ENCODE measurements at places on chromosomes 7 and 10. TPM values are rescaled to one million over a fixed set of nuclear protein-coding genes. Genes with fewer than 3 reads are reported as not detected.

DNA sequence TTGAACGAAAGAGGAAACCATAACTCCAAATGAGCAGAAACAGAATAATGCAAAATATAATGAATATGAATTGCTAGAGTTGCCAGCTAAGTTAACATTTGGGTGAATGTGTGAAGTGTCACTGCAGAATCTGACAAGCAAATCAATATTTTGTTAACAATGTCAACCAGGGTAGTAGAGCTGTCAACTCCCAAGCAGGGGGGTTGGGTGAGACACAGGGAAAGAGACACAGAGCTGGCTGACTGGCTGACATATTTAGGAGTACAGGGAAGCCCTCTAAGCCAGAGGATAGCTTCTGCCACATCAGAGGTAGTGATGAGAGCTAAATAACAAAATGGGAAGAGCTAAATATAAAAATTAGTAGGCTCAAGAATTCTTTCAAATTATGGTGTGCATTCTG lies 393.1 kb upstream of the KCND2 start:
- no peak overlapping the region for H3K27ac ChIP-seq
- DNase-seq = no peak
- H3K27me3 ChIP-seq = no peaks in the 10 kb centered on the region
- no peak overlapping the region for H3K4me3 ChIP-seq
- no peaks in the 10 kb centered on the region for H3K36me3 ChIP-seq
- no peaks in the 10 kb centered on the region for H3K4me1 ChIP-seq

Gene UPK3B
- 78.8 TPM for total RNA-seq

GRCh38 chr10:78209970-78210369 lies 176.3 kb downstream of the RPS24 start:
- no peak overlapping the region for H3K4me3 ChIP-seq
- no peak overlapping the region for H3K27ac ChIP-seq
- H3K27me3 ChIP-seq = no peaks in the 10 kb centered on the region

- no peak overlapping the region for H3K27ac ChIP-seq
- H3K4me1 ChIP-seq = no peaks in the 10 kb centered on the region
- DNase-seq = peak; percentile 48
- H3K27me3 ChIP-seq = no peaks in the 10 kb centered on the region
- H3K36me3 ChIP-seq = no peaks in the 10 kb centered on the region
- H3K4me3 ChIP-seq = no peak overlapping the region
Measured at GRCh38 chr10:116670706-116671105, 50.0 kb downstream of the PNLIPRP2 start.

- no peaks in the 10 kb centered on the region for H3K27me3 ChIP-seq
- no peaks in the 10 kb centered on the region for H3K36me3 ChIP-seq
- H3K4me1 ChIP-seq = no peaks in the 10 kb centered on the region
- H3K4me3 ChIP-seq = no peak overlapping the region
Measured at GRCh38 chr10:15632456-15633091, 87.1 kb downstream of the ITGA8 start.

- H3K27ac ChIP-seq = no peak overlapping the region
- H3K27me3 ChIP-seq = no peaks in the 10 kb centered on the region
- H3K36me3 ChIP-seq = no peaks in the 10 kb centered on the region
- H3K4me3 ChIP-seq = no peak overlapping the region
Measured at GRCh38 chr10:52940921-52941320, 168.3 kb upstream of the MBL2 start.

DNA sequence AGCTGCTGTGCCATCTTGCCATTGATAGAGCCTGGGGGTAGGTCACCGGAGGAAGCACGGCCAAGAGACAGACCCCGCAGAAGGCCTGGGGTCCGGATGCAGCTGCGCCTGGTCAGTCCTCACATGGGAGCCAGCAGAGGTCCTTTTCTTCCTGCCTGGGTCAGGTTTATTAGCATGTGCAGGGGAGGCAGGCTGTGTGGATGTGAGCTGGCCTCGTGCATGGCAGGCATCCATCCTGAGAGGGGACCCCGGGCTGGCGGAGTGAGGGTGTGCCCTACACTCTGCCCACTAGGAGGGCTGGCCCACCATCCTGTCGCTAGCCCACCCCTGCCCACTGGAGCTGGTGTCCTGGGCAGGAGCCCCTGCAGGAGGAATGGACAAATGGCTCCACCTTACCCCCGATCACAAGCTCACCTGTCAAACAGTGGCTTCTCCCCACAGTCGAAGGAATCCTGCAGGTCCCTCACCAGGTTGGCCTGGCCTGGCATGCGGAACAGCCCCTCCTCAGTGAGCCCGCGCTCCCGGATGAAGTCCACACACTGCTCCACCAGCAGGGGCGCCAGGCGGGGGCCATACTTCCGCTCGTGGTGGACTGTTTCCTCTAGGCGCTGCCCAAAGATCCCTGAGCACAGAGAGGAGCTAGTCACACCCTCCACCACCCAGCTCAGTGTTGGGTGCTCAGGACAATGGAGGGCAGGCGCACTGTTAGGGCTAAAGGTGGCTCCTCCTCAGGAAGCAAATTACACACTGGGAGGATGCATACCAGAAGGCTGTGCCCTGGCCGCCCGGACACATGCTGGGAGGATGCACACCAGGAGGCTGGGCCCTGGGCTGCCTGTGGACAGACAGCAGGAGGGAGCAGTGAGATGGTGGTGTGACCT lies 145.4 kb downstream of the ARHGAP22 start:
- H3K4me1 ChIP-seq = no peaks in the 10 kb centered on the region
- no peaks in the 10 kb centered on the region for H3K36me3 ChIP-seq
- no peak overlapping the region for H3K27ac ChIP-seq
- H3K27me3 ChIP-seq = no peaks in the 10 kb centered on the region
- peak; percentile 55 for DNase-seq
- H3K4me3 ChIP-seq = no peak overlapping the region

DNA sequence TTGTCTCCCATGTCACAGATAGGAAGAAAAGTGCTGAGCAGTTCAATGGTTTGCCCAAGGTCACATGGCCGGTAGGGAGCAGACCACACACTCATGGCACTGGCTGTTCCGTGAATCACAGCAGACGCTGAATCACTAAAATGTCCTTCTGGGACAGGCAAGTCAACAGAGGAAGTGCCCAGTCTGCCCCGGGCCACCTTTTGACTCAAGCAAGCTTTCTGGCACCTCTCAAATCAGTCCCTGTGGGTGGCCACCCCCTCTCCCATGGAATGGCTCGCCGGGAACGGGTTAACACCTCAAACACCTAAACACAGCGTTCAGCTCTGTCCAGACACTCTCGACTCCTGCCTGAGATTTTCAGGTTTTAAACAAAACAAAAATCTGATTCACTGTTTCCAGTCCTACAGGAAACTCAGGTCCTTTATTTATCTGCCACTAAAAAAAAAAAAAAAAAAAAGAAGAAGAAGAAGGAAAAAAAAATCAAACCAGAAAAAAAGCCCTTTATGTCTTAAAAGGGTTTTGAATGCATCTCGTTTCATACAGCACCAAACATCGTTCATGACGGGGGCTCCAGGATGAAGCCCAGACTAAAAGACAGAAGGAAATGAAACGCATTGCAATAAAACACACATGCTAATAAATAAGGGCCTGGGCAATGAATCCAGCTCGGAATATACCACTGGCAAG lies 15.5 kb downstream of the CARD11 start:
- no peaks in the 10 kb centered on the region for H3K27me3 ChIP-seq
- peaks cover 6% of the 10 kb centered on the region for H3K4me1 ChIP-seq
- no peak overlapping the region for H3K27ac ChIP-seq
- H3K4me3 ChIP-seq = no peak overlapping the region
- no peaks in the 10 kb centered on the region for H3K36me3 ChIP-seq
- peak; percentile 58 for DNase-seq

DNA sequence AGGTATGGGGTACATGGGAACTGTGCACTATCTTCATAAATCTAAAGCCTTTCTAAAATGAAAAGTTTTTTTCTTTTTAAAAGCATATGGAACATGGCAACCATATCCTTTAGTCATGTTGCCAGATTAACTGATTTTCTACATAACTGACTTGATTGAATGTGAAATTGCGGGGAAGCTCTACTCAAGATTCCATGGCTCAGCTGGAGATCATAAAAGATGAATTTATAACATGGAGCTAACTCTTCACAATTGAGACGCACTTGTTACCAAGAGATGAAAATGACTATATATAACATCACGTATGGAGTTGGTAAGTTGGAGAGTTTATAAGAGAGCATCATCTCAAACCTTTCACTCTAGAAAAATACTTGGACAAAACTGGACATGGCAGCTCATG lies 190.2 kb upstream of the MYO3A start:
- no peaks in the 10 kb centered on the region for H3K4me1 ChIP-seq
- no peaks in the 10 kb centered on the region for H3K27me3 ChIP-seq
- no peak overlapping the region for H3K4me3 ChIP-seq
- DNase-seq = no peak

GRCh38 chr7:18900236-18900635 lies 217.2 kb downstream of the TWIST1 start:
- H3K36me3 ChIP-seq = no peaks in the 10 kb centered on the region
- H3K4me3 ChIP-seq = no peak overlapping the region
- no peaks in the 10 kb centered on the region for H3K4me1 ChIP-seq
- H3K27ac ChIP-seq = no peak overlapping the region
- H3K27me3 ChIP-seq = no peaks in the 10 kb centered on the region

- H3K27ac ChIP-seq = no peak overlapping the region
- H3K4me1 ChIP-seq = no peaks in the 10 kb centered on the region
- DNase-seq = no peak
- H3K27me3 ChIP-seq = no peaks in the 10 kb centered on the region
Measured at GRCh38 chr10:95728526-95728925, 27.4 kb upstream of the ENTPD1 start.

GRCh38 chr10:83459124-83459523 lies 680.2 kb upstream of the GHITM start:
- no peak overlapping the region for H3K4me3 ChIP-seq
- no peaks in the 10 kb centered on the region for H3K36me3 ChIP-seq
- H3K27me3 ChIP-seq = no peaks in the 10 kb centered on the region
- no peak for DNase-seq

Gene INSYN2A
- 0.11 TPM for total RNA-seq

- H3K36me3 ChIP-seq = no peaks in the 10 kb centered on the region
- H3K4me1 ChIP-seq = peaks cover 27% of the 10 kb centered on the region
- peak overlapping the region; percentile 30 for H3K27ac ChIP-seq
- no peaks in the 10 kb centered on the region for H3K27me3 ChIP-seq
Measured at GRCh38 chr7:74655324-74655723, 2.2 kb upstream of the GTF2I start.

Gene ADCYAP1R1
- 0.86 TPM for total RNA-seq

GRCh38 chr10:22053048-22053447 lies 49.5 kb upstream of the DNAJC1 start:
- DNase-seq = no peak
- no peaks in the 10 kb centered on the region for H3K27me3 ChIP-seq
- no peak overlapping the region for H3K4me3 ChIP-seq
- H3K4me1 ChIP-seq = no peaks in the 10 kb centered on the region

Gene VPS37D
- total RNA-seq = 2.2 TPM

Gene NANOS1
- total RNA-seq = 7.8 TPM

DNA sequence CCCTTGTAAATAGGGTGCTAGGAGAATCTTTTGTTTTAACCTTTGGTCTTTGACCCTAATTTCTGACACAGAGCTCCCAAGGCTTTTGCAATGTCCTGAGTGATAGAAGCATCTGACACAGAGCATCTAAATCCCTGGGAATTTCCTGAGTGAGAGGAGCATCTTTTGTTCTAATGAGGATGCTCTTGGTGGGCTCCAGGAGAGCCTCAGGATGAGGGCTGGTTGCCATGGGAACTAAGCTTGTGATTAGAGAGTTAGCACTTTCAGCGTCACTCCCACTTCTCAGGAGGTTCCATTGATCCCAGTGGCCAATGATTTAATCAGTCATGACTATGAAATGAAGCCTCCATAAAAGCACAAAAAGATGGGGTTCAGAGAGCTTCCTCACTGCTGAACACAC lies 264.8 kb downstream of the KIF20B start:
- H3K4me3 ChIP-seq = no peak overlapping the region
- H3K4me1 ChIP-seq = no peaks in the 10 kb centered on the region
- no peaks in the 10 kb centered on the region for H3K36me3 ChIP-seq
- DNase-seq = no peak

DNA sequence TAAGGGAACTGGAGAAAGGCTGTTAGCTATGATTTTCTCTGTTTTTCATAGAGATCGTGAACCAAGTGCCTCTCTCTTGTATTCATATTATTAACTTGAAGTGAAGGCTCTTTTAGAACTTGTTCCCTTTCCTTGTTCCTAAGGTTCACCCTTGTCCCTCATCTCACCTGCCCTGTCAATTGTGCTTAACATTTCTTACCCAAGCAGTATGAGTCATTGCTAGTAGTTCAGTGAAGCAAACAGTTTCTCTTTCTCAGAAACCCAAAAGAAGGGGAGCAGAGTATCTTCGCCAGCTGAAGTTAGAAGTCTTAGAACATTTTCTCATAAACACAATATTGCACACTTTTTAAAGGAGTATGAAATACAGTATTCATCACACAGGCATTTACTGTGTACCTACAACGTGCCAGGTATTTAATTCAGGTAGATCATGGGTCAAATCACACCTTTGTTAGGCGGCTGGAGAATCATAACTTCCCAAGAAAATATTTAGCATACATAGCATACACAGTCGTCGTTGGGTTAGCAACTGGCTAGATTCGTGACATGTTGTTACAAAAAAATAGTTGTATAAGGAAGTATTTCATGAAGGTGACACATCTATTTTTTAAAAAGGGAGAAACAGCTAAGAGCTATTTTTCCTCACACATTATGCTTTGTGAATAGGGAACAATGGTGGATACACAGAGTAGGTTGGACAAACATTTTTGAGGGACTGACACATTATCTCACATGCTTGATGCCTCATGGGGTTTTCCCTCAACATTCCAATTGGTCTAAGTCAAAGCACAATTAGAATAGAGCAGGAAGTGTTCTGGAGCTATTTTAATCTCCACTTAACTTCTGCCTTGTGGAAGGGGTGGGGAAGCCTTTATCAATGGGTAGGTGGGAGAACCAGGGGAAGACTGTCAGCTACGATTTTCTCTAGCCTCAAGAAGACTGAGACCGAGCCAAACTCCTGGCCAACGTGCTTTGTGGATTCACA lies 13.2 kb downstream of the HDAC9 start:
- H3K27me3 ChIP-seq = no peaks in the 10 kb centered on the region
- H3K36me3 ChIP-seq = no peaks in the 10 kb centered on the region
- peaks cover 19% of the 10 kb centered on the region for H3K4me1 ChIP-seq
- no peak for DNase-seq

Gene DLG5
- total RNA-seq = 10.5 TPM

DNA sequence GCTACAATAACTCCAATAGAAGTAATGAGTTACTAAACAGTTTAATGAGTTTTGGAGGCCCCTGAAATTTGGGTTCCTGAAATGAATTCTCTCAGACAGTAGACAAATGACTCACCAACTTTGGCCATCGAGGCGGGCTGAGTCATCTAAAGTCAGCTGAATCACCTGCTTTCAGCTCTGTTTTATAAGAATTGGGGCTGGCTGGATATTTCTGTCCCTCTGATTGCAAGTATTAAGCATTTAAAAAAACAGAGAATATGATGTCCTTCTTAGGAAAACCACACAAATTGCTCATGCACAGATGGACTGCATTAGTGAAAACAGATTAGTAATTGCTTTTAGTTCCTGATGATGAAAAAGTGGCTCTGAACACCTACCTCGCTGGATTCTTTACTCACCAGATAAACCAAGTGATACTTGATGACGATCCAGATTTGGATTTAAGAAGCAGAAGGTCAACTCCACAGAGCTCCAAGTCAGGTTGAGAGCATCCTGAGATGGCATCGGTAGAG lies 59.1 kb downstream of the ZNF365 start:
- H3K27me3 ChIP-seq = no peaks in the 10 kb centered on the region
- no peaks in the 10 kb centered on the region for H3K4me1 ChIP-seq
- peak overlapping the region; percentile 12 for H3K27ac ChIP-seq
- no peak overlapping the region for H3K4me3 ChIP-seq
- peak; percentile 77 for DNase-seq

- H3K4me1 ChIP-seq = no peaks in the 10 kb centered on the region
- no peak overlapping the region for H3K4me3 ChIP-seq
- H3K27ac ChIP-seq = no peak overlapping the region
- DNase-seq = no peak
- no peaks in the 10 kb centered on the region for H3K27me3 ChIP-seq
Measured at GRCh38 chr7:116246357-116246756, 36.0 kb downstream of the TES start.

Data from right atrium auricular region (tissue), 2 donors.